Skeletal muscle cell (primary cell): ENCODE measurements at places on chromosomes 7 and 10.

DNA sequence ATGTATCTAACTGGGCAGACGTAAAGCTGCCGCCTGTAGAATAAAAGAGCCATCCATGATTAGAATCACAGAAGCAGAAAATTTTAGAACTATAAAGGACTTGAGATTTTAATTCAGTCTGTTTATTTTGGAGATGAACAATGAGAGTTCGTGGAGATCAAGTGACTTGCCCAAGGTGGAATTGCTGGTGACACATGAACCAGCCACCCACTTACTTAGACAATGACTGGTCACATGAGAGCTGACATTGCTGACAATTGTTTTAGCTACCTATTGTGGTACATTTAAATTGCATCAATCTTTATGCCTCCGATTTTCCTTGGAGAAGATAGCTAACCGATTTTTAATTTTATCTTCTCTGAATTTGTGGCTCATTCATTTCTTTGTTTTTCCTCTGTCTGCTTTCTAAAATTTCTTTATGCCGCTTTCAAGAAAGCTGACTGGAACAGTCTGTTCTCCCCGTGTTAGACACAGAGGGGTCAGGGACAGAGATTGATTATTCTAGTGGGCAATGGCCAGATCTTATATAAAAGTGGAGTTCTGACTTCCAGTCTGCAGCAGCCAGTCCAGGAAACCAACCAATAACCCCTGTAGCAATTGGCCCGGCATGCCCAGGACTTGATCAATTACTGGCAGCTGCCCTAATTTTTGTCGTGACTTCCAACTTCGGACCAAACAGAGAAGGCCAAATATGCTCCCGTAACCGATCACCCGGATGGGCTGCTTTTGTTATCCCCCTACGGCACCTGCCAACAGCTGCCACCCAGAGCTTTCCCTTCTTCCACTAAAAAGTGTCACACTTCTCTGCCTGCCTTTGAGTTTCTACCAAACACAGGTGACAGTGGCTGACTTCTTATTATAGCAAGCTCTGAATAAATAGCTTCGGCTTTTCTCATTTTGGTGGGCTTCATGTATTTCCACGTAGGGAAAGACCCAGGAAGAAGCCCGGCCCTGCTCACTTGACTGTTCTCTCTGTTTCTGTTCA, 241.6 kb downstream of the CAMK1D start:
- DNase-seq: no peak

- peak; percentile 97 for DNase-seq
Observed at GRCh38 chr10:129096065-129096984, 370.7 kb upstream of the MGMT start.

- no peak for DNase-seq
Observed at GRCh38 chr10:126661356-126661755, 9.1 kb downstream of the C10orf90 start.

- no peak for DNase-seq
Observed at GRCh38 chr7:33425929-33426678, 296.7 kb downstream of the BBS9 start.

DNA sequence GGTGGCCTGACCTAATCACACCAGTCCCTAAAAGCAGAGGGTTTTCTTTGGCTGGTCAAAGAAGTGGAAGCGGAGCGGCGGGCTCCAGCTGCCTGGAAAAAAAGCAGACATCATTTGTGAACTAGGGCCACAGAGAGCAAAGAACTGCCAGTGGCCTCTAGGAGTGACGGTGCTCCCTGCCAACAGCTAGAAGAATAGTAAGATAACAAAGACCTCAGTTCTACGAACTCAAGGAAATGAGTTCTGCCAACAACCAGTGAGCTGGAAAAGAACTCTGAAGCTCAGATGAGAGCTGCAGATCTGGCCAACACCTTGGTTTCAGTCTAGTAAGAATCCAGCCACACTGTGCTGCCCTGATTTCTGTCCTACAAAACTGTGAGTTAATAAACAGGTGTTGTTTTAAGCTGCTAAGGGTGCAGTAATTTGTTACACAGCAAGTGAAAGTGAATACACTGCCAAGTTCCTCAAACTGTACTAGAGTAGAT, 178.0 kb downstream of the SRPK2 start:
- no peak for DNase-seq

DNA sequence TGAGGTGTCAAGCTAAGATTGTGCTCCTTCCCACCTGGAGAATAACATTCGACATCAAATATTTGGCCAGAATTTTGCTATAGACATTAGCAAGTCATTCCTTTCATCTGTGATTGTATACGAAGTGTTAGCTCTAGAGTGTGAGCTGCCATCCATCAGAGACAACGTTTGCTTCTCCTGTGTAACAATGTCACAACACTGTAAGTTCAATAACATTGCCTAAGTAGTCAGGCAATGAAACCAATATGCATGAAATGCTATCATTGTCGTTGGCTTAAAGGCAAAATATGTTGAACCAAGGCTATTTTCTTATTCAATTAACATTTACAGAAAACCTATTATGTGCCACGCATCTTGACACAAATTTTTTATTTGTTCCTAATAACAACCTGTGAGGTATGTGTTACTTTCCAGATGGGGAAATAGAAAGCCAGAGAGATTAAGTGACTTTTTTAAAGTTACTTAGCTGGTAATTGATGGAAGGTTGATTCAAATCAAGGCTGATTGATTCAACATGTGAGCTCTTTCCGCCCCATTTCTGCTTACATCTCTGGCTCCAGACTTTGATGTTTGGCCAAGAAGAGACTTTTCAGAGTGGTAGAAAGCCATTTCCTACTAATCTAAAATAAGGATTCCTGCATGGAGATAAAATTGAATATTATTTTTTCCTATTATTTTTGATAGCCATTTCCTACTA, 32.0 kb downstream of the BET1 start:
- DNase-seq: no peak
